Inflammatory macrophage treated with lipopolysaccharide for 1 hour (primary cell): ENCODE measurements at places on chromosomes 6 and 20.

- DNase-seq, result no peak
These were observed 2.3 kb downstream of the SPEF1 start for GRCh38 chr20:3778976-3779375.

DNA sequence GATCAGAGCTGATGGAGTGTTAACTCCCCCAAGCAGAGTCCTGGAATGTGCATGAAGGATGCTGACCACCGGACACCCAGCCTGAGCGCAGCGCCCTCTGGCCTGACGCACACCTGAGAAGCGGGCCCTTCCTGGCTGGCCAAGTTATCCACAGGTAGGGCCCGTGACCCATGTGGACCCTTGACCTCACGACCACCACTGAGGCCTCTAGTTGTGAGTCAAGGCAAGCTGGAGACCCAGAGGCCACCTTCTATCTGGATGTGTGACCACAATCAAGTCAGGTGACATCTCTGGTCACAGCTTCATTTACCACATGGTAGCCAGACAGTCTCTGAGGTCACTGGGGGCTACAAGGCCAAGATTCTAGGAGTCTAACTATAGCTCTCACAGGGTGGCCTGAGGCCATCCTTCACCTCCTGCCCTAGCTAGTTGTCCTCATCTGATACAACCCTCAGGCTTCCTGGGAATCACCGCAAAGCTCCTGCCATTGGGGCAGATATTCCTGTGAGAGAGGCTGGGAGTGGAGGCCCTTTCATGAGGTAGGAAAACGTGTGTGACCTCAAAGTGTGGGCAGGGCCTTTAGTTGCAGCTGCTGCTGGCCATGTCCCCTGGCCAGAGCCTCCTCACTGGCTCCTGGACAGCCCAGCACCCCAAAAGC lies 53.1 kb downstream of the DSTN start:
- DNase-seq, result no peak

DNA sequence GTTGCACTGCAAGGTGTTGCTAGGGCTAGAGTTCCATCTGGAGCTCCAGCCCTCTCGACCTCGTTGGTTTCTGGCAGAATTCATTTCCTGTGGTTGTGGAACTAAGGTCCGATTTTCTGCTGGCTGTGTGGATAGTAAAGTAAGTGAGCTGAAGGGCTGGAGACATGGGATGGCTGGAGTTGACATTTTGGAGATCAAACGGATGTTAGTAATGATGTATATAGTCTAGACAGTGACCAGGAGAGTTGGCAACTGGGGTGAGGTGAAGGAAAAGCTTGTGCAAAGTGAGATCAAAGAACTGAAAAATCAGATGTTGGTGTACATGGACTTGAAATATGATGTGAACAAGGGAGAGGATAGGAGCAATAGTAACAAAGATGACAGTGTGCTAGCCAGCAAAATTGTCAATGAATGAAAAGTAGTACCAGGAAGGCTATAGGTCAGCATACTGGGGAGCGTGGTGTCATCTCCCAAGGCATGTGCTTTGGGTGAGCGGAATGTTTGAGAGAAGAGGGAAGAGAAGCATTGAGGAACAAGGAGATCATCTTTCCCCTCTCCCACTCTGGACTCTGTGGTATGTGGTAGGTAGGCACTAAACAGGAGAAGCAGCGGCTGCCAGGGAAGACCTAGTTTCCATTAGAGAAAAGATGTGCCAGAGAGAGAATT lies 7.8 kb downstream of the QRSL1 start:
- peak; percentile 29 for DNase-seq

- no peak for DNase-seq
These were observed 166.3 kb downstream of the SAMD5 start for GRCh38 chr6:147674794-147675193.

DNA sequence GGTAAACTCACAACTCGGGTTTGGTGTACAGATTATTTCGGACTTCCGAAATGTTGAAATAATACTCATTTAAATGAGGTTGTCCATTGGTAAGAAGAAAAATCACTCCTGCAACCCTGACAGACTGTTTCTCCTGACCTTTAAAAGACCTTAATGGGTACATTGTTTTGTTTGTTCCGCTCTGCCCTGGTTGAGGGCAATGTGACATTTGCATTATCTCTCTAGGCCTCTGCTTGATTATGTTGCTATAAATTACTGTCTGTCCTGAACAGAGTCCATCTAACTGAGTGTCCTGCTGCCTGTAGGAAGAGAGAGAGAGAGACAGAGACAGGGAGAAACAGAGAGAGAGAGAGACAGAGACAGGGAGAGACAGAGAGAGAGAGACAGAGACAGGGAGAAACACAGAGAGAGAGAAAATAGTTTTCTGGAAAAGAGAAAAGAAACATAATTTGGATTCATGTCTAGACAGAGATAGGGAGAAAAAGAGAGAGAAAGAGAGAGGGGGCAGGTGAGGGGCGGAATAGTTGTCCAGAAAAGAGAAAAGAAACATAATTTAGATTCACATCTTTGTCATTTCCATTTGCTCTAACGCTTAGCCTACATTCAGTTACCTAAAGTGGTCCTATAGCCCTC lies 83.2 kb downstream of the SHLD1 start:
- DNase-seq, result no peak
